ENCODE measurements at places on chromosomes 4 and X. TPM values are rescaled to one million over a fixed set of nuclear protein-coding genes. Genes with fewer than 3 reads are reported as not detected.

The RASL11B gene
- not detected for total RNA-seq

- DNase-seq, result no peak
Observed at GRCh38 chr4:174537634-174538033, 15.3 kb upstream of the HPGD start.

- no peak for DNase-seq
Observed at GRCh38 chr4:173073939-173074500, 94.6 kb upstream of the GALNT7 start.

- DNase-seq, result no peak
Observed at GRCh38 chrX:66014556-66014955, 25.3 kb downstream of the VSIG4 start.
